CD8-positive, alpha-beta memory T cell (primary cell): ENCODE measurements at places on chromosomes 7 and 10. TPM values are rescaled to one million over a fixed set of nuclear protein-coding genes. Genes with fewer than 3 reads are reported as not detected.

DNA sequence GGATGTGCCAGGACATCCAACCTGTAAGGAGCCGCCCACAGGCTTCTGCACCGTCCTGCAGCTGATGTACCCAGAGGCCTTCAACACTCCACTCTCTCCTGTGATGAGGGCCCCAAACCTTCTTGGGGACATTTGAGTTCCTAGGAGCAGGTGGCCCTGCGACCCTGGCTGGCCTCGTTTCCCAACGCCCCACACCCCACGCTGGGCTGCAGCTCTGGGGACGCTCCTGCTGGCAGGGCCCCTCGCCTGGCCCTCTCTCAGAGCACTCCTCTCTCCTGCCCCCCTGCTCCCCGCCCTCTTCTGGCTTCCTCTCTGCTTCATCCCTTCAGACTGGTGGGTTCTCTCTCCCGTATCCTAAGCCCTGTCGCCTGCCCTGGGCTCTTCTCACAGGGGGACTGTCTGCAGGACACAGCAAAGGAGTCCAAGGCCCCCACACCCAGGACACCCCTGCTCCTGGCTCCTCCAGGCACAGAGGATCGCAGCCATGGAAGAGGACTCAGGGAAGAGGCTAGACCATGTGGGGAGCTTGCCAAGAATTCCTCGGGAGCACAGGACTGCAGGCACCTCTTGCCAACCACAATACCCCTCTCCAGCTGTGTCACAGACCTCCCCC is 541.4 kb downstream of the TCERG1L start:
- H3K4me3 ChIP-seq = no peak overlapping the region
- no peaks in the 10 kb centered on the region for H3K4me1 ChIP-seq
- no peak for DNase-seq
- no peaks in the 10 kb centered on the region for H3K36me3 ChIP-seq

The LRMDA gene
- not detected for total RNA-seq

- DNase-seq = no peak
- peaks cover 16% of the 10 kb centered on the region for H3K36me3 ChIP-seq
- no peaks in the 10 kb centered on the region for H3K4me1 ChIP-seq
- H3K4me3 ChIP-seq = no peak overlapping the region
- H3K27me3 ChIP-seq = no peaks in the 10 kb centered on the region
- no peak overlapping the region for H3K27ac ChIP-seq
These were observed 152.5 kb downstream of the LCOR start for GRCh38 chr10:96984541-96985131.

The STARD3NL gene
- 41.5 TPM for total RNA-seq

DNA sequence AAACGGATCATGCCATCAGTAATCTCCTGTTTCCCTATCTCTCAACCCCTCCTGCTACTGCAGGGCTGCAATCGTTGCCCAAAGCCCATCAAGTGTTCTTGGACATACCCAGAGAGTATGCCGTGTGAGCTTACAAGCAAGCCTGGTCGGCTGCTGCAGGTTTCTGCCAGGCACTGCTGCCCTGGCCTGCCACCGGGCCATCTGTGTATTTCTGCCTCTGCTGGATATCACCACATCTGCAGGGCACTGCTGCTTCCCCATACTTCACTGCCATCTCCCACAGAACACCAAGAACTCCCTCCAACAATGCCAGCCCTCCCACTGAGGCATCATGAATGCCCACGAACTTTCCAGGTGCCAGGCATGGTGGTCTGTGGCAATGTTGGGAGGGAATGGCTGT is 138.2 kb upstream of the SORCS3 start:
- H3K36me3 ChIP-seq = no peaks in the 10 kb centered on the region
- peaks cover 4% of the 10 kb centered on the region for H3K27me3 ChIP-seq
- H3K4me3 ChIP-seq = no peak overlapping the region
- no peak for DNase-seq
- H3K4me1 ChIP-seq = no peaks in the 10 kb centered on the region
- H3K27ac ChIP-seq = no peak overlapping the region

- no peak for DNase-seq
- H3K36me3 ChIP-seq = no peaks in the 10 kb centered on the region
- no peak overlapping the region for H3K4me3 ChIP-seq
- no peak overlapping the region for H3K27ac ChIP-seq
- peaks cover 95% of the 10 kb centered on the region for H3K27me3 ChIP-seq
These were observed 5.5 kb upstream of the VGF start for GRCh38 chr7:101170617-101171441.

- H3K36me3 ChIP-seq = no peaks in the 10 kb centered on the region
- no peaks in the 10 kb centered on the region for H3K4me1 ChIP-seq
- H3K27me3 ChIP-seq = no peaks in the 10 kb centered on the region
- H3K27ac ChIP-seq = no peak overlapping the region
- no peak overlapping the region for H3K4me3 ChIP-seq
These were observed 539.4 kb upstream of the MGMT start for GRCh38 chr10:128927497-128928161.

DNA sequence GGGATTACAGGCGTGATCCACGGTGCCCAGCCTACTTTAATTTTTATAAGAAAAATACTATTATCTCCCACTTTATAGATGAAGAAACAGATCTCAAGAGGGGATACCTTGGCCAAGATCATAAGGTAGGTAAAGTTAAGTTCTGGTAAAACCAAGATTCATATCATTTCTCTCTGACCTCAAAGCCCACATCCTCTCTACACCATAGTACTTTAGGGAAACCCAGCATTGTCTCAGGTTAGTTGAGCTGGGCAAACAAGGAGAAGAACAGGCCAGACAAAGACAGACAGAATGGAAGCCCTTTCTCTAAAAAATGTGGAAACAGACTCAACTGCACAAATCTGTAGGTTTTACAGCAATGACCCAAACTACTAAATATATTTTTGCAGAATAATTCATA is 197.7 kb upstream of the FRMD4A start:
- DNase-seq = no peak
- no peaks in the 10 kb centered on the region for H3K27me3 ChIP-seq
- H3K4me3 ChIP-seq = no peak overlapping the region
- H3K36me3 ChIP-seq = peaks cover 22% of the 10 kb centered on the region
- no peak overlapping the region for H3K27ac ChIP-seq

- H3K4me1 ChIP-seq = peaks cover 19% of the 10 kb centered on the region
- no peak for DNase-seq
- no peak overlapping the region for H3K27ac ChIP-seq
- no peaks in the 10 kb centered on the region for H3K36me3 ChIP-seq
These were observed 25.5 kb downstream of the JAZF1 start for GRCh38 chr7:28155019-28155660.
